ENCODE measurements at places on chromosomes 12 and 14. TPM values are rescaled to one million over a fixed set of nuclear protein-coding genes. Genes with fewer than 3 reads are reported as not detected.

Gene FGF23
- not detected for total RNA-seq

Gene HCAR3
- total RNA-seq = not detected

Gene IL26
- not detected for total RNA-seq

Gene PELI2
- total RNA-seq = 2.0 TPM

Gene AQP2
- not detected for total RNA-seq

Gene PLCZ1
- total RNA-seq = 0.49 TPM

Gene DCN
- 716 TPM for total RNA-seq

Gene GRIN2B
- 0.03 TPM for total RNA-seq

Gene ZC2HC1C
- total RNA-seq = 10.5 TPM

- DNase-seq = no peak
Observed at GRCh38 chr14:53380867-53381225, 227.7 kb upstream of the DDHD1 start.

GRCh38 chr14:103188810-103189480 lies 65.7 kb downstream of the TNFAIP2 start:
- peak; percentile 36 for DNase-seq

DNA sequence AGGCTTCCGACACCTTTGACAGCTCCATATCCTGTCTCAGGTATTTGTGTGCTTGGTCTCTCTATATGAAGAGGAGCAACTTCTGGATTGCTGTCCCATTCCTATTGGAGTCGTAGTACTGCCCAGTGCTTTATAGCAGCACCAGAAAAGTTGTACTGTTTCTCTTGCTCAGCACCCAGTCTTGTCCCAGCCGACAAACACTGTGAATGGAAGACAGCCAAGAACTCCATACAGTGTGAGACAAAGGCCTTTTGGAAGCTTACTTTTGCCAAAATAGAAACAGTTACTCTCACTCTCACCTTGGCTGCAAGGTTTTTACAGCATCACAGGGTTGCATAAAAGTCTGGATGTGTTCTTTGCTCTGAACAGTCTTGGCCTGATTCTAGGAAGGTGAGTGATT lies 105.3 kb downstream of the TGFB3 start:
- no peak for DNase-seq

DNA sequence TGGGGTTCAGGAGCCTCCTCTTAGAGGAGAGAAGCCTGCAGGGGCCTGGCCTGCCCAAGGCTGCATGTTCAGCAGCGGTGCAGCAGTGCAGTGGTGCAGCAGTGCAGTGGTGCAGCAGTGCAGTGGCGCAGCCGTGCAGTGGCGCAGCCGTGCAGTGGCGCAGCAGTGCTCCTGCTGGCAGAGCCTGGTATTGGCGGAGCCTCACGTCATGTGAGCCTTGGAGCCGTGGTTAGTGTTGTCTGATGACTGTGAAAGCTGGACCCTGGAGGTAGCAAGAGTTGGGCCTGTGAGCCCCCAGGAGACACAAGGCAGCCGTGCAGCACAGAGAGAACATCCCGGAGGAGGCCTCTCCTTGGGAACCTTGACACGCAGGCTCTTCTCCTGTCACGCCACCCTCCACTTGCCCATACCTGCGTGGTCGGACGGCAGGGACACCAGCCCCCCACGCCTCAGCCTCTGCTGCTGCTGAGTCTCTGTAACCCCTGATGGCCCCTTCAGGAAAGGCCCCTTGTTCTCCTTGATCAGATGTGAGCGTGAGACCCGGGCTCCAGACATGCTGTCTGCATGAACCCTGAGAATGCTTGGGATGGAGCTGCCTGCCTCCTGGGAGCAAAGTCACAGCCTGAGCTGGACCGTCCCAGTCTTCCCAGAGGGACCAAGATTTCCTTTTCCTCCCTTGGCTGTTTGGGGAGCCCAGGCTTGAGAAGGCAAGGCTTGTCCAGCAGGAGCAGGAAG lies 193.7 kb downstream of the KIF26A start:
- DNase-seq = no peak

- no peak for DNase-seq
Observed at GRCh38 chr12:68495336-68496070, 115.2 kb upstream of the RAP1B start.

DNA sequence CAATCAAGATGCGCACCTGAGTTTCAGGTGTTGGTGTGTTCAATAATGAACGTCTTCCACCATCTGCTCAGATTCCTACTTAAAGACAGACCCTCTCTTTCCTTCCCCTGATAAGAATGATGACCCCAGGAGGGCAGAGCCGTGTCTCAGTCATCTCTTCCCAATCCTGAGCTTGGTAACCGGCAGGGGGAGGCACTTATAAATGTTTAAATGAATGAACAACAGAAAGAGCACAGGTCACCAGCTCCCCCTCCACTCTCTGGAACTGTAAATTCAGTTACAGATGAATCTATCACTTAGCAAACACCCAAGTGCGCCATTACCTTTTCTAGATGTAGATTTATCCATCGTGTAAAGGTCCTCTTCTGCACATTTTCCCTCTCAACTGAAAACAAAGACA lies 72.4 kb upstream of the DICER1 start:
- DNase-seq = no peak

GRCh38 chr12:40436564-40436963 lies 211.8 kb downstream of the LRRK2 start:
- DNase-seq = no peak

GRCh38 chr14:88947646-88948598 lies 123.5 kb downstream of the TTC8 start:
- DNase-seq = no peak

GRCh38 chr14:61565181-61565580 lies 130.1 kb upstream of the HIF1A start:
- no peak for DNase-seq

GRCh38 chr12:6275928-6276887 lies 34.3 kb upstream of the PLEKHG6 start:
- DNase-seq = no peak

GRCh38 chr12:64039281-64039871 lies 182.7 kb downstream of the KICS2 start:
- no peak for DNase-seq

- DNase-seq = no peak
Observed at GRCh38 chr14:101124815-101125214, 221.3 kb upstream of the RTL1 start.

DNA sequence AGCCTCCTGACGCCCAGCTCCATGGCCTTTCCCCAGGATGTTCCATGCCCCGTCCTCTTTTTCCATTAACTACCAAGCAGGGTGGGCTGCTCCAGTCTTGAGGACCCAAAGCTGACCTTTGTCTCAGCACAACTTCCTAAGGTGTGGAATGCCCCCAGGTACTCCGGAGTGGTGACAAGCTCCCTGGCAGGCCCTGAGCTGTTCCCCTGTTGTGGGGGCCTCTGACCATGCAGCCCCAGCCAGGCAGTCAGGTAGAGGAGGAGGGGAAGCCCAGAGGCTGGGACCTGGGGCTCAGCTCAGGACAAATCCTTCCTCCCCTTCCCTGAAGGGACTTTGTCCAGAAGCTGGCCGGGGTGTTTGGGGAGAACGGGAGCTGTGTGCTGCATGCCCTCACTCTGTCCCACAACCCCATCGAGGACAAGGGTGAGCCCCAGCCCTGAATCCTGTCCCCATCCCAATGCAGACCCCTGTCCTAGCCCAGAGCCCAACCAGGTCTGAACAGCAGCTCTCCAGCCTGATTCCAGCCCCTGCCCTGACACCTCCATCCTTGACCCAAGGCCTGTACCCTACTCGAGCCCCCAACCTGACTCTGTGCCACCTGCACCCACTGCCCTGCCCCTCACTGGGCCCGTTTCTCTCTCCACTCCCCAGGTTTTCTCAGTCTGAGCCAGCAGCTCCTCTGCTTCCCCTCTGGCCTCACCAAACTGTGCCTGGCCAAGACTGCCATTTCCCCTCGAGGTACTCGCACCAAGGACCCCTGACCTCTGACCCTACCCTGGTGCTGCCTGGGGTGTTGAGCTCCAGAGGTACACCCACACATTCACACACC lies 4.4 kb downstream of the CARMIL3 start:
- DNase-seq = no peak

- DNase-seq = no peak
Observed at GRCh38 chr14:100677152-100677551, 49.5 kb upstream of the DLK1 start.

DNA sequence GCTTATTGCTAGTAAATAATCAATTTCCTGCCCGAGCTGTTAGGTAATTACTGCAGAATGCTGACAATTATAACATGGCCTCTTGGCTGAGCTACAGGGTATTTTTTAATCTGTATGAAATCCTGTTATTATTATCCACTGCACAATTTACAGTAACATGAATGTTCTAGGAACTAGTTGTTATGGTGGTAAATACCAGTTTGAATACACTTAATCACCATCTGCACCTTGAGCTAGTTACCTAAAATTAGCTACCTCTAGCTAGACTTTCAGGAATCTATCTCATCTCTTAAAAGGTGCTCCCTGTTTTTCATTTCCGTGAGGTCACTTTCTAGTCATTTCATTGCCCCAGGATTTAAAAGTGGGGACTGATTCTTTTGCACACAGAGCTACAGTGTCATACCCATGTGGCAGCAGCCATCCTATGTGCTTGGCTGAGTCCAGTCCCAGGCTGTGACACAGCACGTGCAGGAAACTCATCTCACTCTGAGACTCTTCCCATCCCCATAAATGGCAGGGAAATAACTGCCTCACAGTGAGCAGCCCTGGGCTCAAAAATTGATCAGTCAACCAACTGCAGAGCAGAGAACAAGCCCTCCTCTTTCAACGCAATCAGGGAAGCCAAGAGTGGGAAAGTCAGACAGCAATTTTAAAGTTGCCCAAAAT lies 37.6 kb downstream of the DCP1B start:
- no peak for DNase-seq

DNA sequence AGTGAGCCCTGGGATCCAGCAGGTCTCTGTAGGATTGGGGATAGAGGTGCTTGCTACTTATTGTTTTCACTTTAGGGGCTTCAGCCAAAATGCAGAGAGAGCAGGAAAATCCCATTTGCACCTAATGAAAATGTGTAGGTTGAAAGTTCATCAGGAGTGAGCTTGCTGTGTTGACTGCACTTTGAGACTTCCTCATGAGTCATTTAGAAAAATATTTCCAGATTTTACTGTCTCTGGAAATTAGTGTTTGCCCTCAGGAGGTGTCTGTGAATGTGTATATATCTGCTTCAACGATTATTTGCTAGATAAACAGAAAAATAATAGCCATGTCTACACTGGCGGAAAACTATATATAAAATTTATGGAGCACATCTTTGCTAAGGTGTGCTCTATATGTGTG lies 159.3 kb downstream of the CAND1 start:
- no peak for DNase-seq

- DNase-seq = peak; percentile 59
Observed at GRCh38 chr14:76953311-76953945, 75.1 kb downstream of the IRF2BPL start.

DNA sequence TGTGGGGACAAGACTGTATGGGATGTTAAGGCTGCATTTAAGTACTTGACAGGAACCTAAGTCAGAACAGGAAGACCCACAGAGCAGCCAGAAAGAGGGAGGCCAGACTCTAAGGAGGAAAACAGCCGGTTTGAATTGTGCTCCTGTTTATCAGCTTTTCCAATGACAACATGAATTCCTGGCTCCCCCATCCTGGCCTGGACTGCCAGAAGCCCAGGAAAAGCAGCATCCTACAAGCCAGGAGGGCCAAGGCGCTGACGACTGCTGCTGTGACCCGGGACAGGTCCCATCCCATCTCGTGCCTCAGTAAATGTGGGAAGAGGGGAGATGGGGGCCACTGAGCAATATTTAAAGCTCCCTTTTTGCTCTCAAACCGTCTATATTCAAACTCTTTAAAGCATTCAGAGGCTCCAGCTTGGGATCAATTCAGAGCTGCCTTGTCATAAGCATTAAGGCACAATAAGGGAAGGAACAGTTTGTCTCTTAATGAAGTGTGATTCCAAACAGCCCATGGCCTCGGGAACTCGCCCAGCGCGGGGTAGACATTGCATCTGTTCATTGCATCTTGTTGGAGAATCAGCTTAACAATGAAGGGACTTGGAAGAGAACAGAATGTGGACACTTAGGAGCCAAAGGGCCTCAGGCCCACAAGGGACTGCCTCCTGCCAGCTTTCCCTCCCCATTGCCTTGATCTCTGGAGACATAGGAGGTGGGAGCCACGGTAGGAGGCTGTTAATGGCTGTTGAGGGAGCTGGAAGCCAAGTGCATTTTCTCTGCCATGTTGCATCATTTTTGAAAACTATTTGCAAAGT lies 49.6 kb downstream of the CMKLR1 start:
- DNase-seq = peak; percentile 72

DNA sequence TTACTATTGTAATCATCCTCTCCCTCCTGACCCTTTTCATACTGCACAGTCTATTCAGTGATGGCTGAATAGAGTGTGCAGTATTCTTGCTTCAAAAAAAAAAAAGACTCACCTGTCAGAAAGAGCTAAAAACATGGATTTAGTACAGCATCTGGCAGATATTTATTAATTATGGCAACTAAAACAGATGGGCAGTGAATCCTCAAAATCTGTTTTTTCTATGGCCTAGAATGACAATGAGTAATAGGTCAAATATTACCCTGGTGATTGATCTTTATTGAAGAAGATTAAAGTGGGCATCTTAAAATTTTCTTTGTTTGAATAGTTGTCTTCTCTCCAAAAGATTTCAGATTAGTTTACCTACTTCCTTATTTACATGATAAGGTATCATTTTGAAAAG lies 543.6 kb downstream of the FOXG1 start:
- no peak for DNase-seq

DNA sequence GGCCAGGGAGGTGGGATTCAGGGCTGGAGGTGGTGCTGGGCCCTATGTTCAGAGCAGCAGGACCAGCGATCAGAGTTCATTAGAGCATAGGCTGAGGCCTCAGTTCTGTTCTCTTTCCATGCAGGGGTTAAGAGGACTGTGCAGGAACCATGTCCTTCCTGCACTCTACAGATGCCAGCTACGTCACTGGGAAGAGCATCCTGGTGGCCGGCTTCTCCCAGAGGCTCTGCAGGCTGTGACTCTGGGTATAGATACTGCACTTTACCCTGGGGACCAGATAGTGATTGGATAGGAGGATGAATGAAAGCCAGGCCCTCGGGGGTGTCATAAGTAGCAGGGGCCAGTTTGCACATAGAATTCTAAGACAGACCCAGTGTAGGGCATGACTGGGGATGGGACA lies 92.6 kb downstream of the DHRS2 start:
- no peak for DNase-seq

DNA sequence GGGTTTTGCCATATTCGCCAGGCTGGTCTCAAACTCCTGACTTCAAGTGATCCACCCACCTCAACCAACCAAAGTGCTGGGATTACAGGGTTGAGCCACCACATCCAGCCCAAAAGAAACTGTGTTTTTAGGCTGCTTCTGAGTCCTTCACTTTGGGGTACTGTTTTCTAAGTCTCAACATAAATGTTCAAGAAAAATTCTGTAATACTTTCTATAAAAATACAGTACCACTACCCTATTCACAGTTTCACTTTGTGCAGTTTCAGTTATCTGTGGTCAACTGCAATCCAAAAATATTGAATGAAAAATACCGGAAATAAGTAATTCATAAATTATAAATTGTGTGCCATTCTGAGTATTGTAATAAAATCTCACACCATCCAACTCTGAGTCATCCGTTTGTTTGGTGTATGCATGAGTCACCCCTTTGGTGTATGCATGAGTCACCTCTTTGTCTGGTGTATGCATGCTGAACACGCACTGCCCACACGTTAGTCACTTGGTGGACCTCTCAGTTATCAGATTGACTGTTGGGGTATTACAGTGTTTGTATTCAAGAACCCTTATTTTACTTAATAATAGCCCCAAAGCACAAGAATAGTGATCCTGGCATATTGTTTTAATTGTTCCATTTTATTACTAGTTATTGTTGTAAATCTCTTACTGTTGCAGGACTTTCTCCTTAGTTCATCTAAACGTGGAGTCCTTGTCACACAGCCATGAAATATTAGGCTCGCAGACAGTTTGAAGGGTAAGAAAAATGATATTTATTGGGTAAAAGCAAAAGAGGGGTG lies 190.2 kb downstream of the FSCB start:
- no peak for DNase-seq
